Fibroblast of skin of right biceps (primary cell): ENCODE measurements at places on chromosomes 2 and 18.
A peak's percentile ranks its signal among the peaks of the same experiment; 100 is the strongest.

DNA sequence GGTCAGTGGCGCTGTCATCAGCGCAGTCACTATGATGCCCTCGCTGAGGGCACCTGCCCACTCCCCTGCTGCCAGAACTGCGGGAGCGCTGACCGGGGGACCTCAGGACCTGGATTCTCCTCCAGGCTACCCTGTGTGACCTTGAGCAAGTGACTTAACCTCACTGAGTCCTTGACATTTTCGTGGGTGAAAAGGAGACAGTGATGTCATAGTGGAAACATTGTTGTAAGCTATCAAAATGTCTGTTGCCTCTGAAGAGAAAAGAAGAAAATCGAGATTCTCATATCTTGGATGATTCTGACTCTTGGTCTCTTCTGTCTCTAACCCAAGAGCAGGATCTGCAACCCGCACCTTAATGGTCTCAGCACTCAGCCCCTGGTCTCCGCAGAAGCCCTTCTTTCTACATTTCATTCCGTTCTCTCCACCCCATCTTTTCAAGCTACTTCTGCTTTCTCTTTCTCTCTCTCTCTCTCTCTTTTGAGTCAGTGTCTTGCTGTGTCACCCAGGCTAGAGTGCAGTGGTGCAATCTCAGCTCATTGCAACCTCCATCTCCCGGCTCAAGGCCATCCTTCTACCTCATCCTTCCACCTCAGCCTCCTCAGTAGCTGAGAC lies 978 bp upstream of the TUBA4A start:
- no peak for DNase-seq

GRCh38 chr2:171852366-171852888 lies 41.6 kb downstream of the SLC25A12 start:
- no peak for DNase-seq

GRCh38 chr2:85577386-85578242 lies at the start of gene VAMP8:
TSS of gene VAMP8 (plus strand) at chr2:85577586. CDS start at chr2:85577647, 61 bp downstream.
- DNase-seq = no peak

- peak; percentile 81 for DNase-seq
Observed at GRCh38 chr2:142742371-142743214, 134.9 kb upstream of the KYNU start.

DNA sequence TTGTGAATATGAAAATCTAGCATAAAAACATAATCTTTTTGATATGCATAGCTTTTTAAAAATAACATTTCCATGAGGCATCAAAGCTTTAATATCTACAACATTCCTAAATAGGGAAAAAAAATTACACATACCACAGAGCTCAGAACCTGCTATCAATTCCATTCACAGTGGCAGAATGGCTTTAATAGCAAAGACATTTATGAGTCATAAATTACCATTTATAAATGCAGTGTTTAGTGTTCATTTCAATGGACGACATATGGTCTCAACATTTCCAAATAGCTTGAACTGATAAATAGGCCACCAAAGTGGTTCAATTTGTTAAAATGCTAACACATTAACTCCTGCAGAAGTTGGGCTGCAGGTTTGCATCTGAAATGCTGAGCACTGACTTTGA lies 600.6 kb upstream of the SETBP1 start:
- peak; percentile 36 for DNase-seq
